ENCODE measurements at places on chromosomes 12 and 14.

- no peak for DNase-seq
Observed at GRCh38 chr12:108575199-108575912, 13.0 kb downstream of the ISCU start.

DNA sequence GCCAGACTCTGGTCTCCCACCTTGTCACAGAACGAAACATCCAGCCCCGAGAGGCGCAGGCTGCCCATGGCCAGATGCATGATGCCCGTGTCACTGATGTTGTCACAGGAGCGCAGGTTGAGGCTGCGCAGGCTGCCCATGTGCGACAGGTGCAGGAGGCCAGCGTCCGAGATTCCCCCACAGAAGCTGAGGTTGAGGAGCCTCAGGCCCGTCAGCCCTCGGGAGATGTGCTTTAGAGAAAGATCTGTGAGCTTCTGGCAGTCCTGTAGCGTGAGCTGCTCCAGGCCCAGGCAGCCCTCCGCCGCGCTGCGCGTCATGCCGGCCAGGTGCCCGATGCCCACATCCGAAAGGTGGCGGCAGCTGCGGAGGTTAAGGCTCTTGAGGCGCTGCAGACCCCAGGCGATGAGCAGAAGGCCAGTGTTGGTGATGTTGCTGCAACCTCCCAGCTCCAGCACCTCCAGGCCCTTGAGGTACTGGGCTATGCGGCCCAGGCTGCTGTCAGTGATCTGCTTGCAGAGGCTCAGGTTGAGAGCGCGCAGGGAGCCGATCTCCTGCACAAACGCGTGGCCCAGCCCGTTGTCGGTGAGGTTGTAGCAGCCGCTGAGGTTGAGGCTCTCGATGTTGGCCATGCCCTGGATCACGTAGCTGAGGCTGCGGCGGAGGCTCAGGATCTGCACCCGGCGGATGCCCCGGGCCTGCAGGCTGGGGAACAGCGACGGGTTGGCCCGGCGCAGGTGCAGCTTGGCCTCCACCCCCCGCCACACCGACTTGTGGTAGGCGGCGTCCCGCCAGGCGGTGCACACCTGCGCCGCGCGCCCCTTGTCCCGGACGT, 991 bp downstream of the FBXL14 start:
- DNase-seq = peak; percentile 70

- DNase-seq = no peak
Observed at GRCh38 chr12:62813031-62813829, 121.7 kb downstream of the PPM1H start.

- no peak for DNase-seq
Observed at GRCh38 chr12:129819391-129819790, 84.4 kb downstream of the TMEM132D start.

DNA sequence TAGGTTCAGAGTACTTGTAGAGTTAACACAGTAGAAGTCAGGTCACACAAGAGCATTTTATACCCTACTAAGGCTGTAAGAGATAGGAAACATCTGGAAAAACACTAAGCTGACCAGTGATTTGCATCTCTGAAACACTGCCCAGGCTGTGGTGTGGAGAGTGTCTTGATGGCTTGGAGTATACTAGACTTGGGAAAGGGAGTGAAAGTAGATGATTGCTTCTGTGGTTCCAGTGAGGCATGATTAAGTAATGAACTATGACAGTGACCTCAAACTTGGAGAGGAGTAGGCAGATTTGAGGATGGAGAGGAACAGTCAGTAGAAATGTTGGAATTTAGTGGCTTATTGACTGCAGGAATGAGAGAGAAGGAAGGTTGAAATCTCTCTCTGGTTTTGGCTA, 201.2 kb downstream of the FLRT2 start:
- no peak for DNase-seq
